Activated gamma-delta T cell treated with Interleukin-2 at 50 U/mL for 16 hours (primary cell): ENCODE measurements at places on chromosomes 6 and 20.
A peak's percentile ranks its signal among the peaks of the same experiment; 100 is the strongest.

- DNase-seq, result no peak
Measured at GRCh38 chr6:156866220-156867015, 89.2 kb downstream of the ARID1B start.

GRCh38 chr6:164109770-164110140 is 695.2 kb downstream of the QKI start:
- no peak for DNase-seq

DNA sequence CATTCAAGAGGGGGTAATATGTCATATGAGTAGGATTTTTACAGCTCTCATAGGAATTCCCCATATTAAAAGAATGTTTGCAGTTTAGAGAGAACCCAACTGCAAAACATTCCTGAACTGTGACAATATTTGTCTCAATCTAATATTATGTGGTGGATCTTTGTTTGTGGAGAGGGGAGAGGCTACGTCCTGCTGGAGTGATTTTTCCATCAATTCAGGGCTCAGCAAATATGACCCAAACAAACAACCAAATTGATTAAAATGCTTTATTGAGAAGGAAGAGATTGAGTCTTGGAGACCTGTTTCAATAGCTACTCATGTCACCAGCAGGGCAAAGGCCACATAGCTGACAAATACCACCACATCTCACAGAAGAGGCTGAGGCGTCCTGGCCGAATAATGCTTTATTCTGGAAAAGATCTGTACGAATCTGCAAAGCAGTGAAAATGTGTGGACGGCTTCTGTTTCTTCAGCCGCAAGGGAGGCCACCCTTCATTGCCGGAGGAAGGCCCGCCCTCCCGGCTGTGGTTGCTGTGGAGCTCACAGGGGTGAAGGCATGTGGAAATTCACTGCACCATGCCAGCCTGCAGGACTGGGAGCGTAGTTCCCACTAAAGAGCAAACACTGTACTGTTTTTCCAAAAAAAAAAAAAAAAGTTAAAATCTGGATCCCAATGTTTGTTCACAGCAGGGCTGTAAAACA is 89.7 kb upstream of the QKI start:
- no peak for DNase-seq

DNA sequence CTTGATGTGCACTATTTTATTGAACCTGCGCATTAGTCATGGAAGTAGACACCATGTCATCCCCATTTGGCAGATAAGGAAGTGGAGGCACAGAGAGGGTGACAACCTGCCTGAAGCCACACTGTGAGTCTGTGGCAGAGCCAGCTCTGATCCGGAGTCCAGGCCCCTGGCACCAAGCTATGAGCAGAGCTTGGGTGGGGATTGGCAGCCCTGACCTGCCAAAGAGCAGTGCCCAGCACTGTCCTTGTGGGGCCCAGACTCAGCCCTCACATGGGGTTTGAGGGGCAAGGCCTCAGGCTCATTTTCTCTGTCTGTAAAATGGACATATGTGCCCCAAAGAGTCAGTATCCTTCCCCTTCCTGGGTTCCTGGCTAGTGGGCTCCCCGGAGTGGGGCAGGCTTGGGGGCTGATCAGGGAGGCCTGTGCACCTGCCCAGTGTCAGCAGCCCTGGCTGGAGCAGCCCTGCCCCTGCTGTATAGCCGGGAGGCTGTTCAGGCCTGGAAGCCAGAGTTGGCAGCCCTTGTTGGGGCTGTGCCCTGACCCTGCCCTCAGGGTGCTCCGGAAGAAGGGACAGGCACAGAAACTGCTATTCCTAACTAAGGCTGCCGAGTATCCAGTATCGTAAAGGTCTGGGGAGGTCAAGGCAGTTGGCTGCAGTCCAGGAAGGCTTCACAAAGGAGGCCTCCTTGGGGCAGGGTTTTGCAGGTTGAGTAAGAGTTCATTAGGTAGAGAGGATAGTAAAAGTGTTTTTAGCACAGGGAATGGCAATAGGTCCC is 38.7 kb downstream of the TGM2 start:
- no peak for DNase-seq

DNA sequence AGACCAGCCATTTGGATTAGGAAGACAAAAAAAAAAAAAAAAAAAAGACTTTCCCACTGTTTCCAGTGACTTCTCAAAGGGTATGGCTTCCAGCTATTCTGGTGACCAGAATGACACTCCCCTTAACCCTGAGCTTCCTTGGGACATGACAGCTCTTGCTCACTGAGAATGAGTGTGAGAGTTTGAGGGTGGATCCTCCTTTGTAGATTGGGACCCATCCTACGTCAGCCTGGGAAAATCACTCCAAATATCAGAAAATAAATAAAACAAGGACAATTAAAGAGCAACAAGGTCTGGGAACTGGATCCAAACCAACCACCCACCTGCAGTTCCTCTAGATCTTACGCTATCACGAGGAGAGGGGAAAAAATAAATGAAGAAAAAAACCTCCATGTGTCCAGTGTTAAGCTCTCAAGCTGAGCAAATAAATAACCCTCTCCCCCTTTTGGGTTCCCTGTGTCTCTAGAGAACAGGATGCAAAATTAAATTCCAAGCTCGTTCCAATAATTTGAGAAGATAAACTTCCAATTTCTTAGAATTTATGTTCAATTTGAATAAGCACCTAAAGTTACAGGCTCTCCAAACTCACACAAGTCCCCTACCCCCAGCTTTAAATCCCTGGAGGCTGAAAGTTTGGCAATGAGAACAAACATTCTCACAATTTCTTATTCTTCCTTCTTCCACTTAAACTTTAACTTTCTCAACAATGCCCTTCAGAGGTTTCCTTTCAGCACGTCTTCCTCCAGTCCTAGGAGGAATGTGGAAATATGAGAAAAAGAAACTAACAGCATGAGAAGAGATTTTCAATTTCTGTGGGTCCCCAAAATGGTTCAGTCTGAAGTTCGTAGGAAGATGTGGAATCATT is 170.2 kb downstream of the MTFR2 start:
- no peak for DNase-seq

GRCh38 chr6:20365456-20365855 is 36.2 kb upstream of the E2F3 start:
- no peak for DNase-seq

DNA sequence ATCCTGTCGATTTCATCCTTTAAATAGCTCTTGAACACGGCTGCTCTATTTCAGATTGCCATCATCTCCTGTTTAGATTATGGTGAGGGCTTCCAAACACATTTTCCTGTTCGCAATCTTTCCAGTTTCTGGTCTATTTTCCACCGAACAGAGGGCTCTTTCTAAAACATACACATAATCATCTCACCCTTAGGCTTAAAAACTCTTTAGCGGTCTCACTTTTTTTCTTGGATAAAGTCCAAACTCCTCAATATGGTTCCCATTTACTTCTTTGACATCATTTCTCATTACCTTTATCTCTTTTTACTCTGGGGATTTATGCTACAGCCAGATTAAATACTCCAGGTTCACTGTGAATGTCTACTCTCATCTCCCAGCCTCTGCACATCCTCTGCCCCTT is 103.4 kb upstream of the STMND1 start:
- no peak for DNase-seq

GRCh38 chr6:10824297-10824696 is 14.0 kb downstream of the MAK start:
- DNase-seq, result no peak

DNA sequence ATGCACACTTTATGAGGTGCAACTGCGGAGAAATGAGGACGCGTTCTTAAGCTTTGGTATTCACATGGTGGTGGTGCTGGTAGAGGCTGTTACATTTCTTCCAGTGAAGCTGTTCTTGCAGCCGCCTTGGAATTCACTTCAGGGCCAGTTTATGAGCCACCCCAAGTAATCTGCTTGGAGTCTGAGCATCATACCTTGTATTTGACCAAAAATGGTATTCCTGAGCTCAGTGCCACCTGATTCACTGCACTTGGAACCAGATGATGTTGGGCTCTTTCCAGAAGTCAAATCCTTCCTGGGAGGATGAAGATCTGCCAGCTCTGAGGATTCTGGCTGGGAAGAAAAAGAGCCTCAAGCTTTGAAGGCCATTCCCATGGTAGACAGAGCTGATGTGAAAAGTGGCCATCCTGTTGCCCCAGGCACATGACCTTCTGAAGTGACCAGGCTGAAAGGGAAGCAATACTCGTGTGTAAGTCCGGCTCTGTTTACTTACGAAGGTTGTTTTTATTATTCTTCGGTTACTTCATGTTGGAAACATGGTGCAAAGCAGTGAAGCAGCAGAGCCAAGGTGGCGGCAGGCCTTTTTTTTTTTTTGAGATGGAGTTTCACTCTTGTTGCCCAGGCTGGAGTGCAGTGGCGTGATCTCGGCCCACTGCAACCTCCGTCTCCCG is 7.7 kb downstream of the MANBAL start:
- DNase-seq, result no peak

- no peak for DNase-seq
Measured at GRCh38 chr6:71404145-71404966, 115.7 kb downstream of the OGFRL1 start.

GRCh38 chr6:96301023-96301422 is 220.6 kb upstream of the UFL1 start:
- DNase-seq, result no peak

GRCh38 chr6:34084591-34085290 is 61.1 kb downstream of the GRM4 start:
- no peak for DNase-seq

DNA sequence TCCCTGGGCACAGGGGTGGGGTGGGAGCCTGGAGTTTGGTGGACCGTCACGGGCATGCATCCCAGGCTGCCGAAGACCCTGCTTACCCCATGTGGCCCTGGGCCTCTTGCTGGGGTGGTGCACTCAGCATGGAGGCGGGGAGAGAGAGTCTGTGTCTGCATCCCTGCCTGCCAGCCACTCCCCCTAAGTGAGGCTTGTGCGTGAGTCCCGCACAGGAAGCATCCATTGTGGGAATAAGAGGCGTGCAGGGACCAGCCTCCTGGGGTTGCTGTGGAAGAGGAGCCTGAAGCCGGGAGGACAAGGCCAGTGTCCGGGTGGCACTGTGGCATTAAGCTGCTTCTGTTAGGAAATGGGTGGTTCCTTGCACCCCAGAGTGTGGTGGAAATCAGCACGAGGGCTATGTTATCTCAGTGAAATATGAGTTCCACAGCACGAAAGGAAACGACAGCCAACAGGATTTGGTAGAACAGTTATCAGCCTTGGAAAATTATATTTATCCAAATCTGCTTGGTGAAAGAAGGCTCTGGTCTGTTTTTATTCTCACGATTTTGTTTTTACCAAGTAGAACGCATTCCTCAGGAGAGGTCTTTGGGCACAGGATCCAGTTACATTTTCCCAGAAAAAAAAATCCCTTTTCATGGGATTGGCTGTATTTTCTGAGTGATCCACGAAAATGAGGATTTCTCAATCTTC is 35.7 kb downstream of the CDH4 start:
- no peak for DNase-seq

- DNase-seq, result no peak
Measured at GRCh38 chr6:1767481-1768246, 157.9 kb downstream of the FOXC1 start.

GRCh38 chr20:2172305-2173175 is 70.9 kb downstream of the STK35 start:
- DNase-seq, result peak; percentile 66

DNA sequence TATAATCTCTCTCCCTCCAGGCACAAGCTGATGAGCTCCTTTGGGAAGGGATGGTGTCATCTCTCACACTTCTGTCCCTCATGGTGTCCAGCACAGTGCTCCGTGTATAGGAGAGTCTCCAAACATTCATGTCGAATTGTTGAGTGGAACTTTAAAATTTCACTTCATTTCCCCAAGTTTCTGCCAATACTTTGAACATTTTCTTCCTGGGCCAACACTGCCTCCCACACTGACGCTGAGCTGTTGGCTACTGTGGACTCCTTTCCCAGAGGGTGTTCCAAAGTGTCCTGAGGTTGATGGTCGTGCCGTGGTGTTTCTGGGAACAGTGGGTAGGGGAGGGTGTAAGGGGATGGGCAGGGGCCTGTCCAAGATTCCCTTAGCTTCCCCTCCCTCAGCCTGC is 122.7 kb downstream of the TIAM2 start:
- DNase-seq, result no peak

GRCh38 chr6:12569646-12570045 is 146.9 kb upstream of the PHACTR1 start:
- no peak for DNase-seq

GRCh38 chr6:135464634-135465033 is 32.9 kb downstream of the AHI1 start:
- no peak for DNase-seq

- no peak for DNase-seq
Measured at GRCh38 chr20:50258790-50259483, 68.3 kb downstream of the CEBPB start.

DNA sequence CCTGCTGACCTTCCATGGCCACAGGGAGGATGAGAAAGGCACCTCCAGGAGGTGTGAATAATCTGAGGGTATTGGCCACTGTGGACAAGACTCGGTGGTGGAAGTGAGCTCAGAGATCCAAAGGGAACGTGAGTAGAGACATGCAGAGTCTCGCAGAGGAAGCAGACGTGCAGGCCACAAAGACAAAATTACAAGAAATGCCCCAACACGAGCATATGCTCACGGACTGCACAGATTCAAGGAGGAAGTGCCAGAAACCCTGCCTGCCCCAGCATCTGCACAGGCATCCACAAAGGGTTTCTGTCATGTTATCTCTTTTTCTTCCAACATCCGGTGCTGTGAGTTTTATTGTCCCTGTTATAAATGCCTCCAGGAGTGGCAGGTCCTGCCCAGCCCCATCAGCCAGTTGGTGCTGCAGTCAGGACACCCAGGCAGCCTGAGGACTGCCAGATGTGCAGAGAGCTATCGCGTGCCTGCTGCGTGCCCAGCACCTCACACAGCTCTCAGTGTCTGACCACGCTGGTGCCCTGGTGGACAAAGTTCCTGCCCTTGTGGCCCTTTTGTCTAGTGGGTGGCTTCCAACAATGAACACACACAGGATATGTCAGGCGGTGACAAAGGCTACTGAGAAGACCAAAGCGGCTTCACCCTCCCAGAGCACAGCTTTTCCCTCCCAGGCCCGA is 34.0 kb upstream of the FANCE start:
- no peak for DNase-seq

- no peak for DNase-seq
Measured at GRCh38 chr20:41613321-41613720, 4.9 kb downstream of the CHD6 start.

DNA sequence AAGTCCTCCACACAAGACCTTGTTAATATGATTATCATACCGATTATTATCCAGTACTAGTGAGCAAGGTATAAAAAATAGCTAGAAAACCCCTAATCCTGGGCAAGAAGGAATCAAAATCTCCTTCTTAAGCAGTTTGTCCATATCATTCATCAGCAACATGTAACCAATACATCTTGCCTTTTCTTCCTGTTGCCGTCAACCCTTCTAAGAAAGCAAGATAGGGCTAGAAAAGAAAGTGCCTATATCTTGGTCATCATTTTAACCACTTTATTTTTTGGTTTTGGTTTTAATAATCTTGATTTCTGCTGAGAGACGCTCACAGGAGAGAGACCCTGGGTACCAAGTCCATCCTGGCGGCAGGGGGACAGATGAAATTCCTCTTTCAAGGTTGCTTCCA is 27.2 kb upstream of the PREX1 start:
- DNase-seq, result no peak

DNA sequence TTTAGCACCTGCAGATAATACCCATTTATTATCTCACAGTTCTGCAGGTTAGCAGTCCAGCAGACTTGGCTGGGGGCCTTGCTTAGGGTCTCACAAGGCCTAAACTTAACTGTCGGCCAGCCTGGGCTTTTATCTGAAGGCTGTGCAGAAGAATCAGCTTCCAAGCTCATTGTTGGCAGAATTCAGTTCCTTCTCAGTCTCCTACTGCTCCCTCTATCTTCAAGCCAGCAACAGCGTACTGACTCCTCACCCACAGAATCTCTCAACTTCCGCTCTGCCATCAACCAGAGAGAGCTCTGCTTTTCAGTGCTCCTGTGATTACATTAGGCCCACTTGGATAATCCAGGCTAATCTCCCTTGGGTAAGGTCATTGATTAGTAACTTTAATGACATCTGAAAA is 30.2 kb upstream of the NHSL1 start:
- no peak for DNase-seq
